Renal cortex interstitium (tissue), 15 donors: ENCODE measurements at places on chromosomes 5 and 9.

DNA sequence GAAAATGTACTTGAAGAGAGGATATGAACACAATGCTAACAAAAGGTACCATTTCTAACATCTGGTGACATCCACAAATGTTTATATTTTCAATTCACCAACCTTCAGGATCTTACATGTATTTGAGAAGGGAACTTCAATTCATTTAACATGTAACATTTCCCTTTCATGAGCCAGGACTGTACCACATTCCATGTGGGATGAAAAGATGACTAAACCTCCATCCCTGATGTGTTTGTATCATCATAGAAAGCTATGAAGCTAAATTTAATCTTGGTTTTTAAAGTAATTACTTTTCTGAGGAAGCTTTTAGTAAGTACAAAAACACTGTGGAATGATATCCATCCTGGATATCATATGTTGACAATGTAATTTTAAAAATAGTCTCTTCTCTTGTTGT, 78.2 kb upstream of the GNA14 start:
- no peak for DNase-seq

DNA sequence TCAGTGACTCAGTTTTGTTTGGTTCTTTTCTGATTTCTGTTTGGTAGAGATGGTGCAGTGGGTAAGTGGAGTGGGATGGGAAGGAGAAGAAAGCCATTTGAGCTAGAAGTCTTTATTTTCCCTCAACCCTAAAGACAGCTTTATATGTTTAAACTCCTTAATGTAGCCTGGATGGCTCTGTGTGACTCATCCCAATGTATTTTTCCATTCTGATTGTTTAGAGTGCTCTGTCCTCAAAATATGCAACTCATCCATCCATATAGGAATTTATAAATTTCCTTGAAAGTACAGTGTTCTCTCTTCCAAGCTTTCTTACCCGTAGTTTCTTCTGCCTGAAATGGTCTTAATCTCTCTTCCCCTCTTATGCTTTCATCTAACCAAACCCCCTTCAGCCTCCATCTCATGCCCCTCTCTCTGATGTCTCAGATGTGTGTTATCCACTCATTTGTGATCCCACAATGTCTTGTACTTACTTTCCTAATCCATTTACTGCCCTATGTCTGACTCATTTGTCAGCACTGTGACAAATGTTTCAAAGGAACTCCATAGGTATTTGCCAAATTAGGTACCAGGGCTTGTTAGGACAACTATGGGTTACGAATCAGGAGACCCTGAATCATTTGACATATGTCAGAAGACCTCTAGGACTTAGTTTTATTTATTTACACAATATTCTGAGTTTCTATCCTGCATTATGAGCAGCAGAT, 217.5 kb upstream of the SGCD start:
- DNase-seq: no peak

- DNase-seq: no peak
Observed at GRCh38 chr5:128736553-128736952, 198.5 kb upstream of the FBN2 start.

DNA sequence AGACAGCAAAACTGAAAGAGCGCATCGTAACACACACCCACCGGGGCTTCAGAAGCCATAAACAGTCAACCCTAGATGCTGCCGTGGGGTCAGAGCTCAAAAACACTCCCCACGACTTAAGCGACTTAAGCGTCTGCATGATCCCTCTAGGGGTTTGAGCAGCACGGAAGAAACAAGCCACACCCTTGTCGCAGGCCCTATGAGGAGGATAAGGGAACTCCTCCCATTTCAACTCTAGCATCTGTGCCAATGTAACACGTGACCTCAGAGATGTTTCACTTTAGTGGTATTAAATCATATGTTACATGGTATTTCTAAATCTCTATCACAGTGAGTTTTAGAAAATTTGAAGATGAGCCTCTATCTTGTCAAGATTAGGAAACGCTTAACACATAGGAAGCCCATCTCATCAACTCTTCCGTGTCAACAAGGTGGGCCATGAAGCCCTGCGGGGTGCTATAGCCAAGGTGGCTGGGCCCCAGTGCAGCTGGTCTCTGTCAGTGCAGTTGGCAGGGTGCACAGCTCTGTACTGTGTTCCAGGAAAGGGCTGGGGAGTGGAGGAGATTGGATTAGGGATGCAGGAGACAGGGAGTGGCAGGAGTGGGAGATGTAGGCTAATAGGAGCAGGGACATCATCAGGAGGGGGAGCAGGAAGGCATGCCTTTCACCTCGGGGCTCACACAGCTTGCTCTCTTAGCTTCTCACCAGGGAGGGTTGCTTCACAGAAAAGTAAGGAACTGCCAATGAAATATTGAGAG, 33.1 kb downstream of the ZCCHC9 start:
- no peak for DNase-seq

- DNase-seq: no peak
Observed at GRCh38 chr5:144395704-144396103, 225.0 kb downstream of the KCTD16 start.

GRCh38 chr5:137696481-137696880, 39.4 kb downstream of the KLHL3 start:
- no peak for DNase-seq

- DNase-seq: no peak
Observed at GRCh38 chr9:76793784-76794431, 29.7 kb downstream of the PCA3 start.

- DNase-seq: no peak
Observed at GRCh38 chr5:65103756-65104440, 335.2 kb downstream of the CWC27 start.

DNA sequence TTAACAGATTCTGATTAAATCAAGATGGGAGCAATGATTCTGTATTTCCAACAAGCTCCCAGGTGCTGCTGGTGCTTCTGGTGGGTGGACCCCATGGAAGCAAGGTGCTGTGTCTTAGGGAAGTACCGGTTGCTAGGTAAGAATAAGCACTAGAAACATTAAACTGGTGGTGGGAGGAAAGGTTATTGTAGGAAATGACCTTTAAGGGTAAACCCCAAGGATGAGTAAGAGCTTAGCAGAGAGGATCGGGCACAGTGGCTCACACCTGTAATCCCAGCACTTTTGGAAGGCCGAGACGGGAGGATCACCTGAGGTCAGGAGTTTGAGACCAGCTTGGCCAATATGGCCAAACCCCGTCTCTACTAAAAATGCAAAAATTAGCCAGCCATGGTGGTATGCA, 16.2 kb upstream of the CREBRF start:
- DNase-seq: no peak

DNA sequence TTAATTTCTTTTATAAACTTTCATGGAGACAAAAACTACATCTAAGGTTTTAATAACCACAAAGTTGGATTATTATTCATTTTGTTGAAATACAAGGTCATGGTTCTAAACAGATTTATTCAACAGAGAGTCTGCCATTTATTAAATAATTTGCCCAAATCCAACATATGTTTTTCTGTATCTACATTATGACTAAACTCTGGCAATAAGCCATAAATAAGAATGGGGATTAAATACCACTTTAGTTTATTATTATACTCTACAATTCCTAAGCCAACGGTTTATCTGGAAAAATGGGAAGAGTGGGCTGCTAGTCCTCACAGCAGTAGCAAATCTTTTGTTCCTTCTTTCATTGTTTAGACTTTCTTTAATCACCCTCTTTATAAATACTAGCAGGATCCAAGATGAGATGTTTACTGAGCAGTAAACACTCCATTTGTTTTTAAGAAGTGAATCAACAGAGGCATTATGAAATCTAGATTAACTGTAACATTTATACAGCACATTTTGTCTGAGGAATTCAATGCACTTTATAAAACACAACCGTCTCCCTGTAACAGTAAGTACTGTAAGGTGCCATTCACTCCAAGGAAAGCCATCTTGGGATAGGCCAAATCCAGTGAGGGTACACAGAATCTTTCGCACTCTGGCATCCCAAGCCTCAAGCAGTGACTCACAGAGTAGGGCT, 89.7 kb downstream of the DROSHA start:
- no peak for DNase-seq

GRCh38 chr5:133420440-133421301, 191.7 kb downstream of the FSTL4 start:
- no peak for DNase-seq

DNA sequence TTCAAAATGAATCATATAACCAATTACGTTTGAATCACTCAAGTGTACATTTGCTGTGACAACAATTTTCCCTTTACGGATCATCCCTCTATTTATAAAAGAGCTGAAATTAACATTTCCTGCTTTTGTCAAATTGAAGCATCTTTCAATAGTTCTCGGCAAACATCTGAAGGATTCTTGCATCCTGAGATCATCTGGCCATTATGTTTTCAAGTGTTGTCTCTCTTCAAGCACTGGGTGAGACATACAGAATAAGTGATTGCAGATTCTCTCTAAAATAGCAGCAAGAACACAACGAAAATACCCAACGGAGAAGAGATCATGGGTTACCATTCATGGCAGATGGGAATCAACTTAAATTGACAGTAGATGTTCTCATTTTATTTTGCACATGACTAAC, 283.4 kb upstream of the GRAMD2B start:
- DNase-seq: no peak

GRCh38 chr9:77903666-77904285, 127.8 kb downstream of the GNAQ start:
- DNase-seq: no peak

GRCh38 chr9:27347889-27348288, 50.9 kb upstream of the EQTN start:
- DNase-seq: no peak
